ENCODE measurements at places on chromosomes 16 and 17.

- no peak for DNase-seq
Observed at GRCh38 chr16:4529085-4530060, 9.2 kb downstream of the CDIP1 start.

DNA sequence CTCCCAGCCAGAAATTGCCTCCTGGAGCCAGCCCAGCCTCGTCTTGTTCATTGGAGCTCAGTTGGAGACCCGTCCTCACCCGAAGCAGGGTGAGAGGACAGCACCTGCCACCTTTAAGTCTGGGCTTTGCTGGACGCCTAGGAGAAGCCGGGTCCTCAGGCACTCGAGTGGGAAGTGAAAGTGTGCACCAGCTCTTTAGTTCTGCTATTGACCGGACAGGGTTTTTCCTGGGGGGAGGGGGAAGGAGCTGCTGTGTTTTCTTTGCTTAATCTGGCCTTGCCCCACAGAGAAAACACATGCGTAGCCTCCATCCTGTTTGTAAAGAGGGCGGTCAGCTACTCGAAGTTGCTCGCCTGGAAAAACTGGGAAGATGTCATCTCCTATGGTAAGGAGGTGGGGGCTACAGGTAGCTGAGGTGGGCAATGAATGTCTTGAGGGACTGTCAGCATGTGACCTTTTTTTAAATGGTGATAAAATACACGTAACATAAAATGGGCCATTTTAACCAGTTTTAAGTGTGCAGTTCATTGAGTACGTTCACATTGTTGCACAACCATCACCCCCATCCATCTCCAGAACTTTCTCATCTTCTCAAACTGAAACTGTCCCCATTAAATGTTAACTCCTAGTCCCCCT lies 34.4 kb downstream of the CMIP start:
- no peak for DNase-seq

- no peak for DNase-seq
Observed at GRCh38 chr16:87149051-87149450, 168.1 kb downstream of the C16orf95 start.

DNA sequence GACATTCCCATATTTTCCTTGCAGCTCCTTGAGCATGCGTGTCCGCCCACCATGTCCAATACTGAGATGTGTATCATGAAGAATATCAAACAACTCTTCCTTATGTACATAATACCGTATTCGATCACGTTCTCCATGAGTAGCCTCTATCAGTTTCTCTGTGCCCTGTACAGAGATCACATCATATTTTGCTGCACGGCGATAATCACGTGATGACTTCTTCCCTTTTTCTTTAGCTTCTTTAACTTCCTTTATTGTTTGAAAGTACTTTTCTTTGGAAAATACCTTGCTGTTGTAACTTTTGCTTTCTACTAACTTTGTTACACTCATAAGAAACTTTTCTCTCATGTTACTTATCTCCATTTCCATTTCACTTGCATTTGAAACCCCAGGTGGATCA lies 6.6 kb downstream of the KRABD2 start:
- no peak for DNase-seq

- DNase-seq = no peak
Observed at GRCh38 chr16:25916037-25916436, 224.3 kb downstream of the HS3ST4 start.

DNA sequence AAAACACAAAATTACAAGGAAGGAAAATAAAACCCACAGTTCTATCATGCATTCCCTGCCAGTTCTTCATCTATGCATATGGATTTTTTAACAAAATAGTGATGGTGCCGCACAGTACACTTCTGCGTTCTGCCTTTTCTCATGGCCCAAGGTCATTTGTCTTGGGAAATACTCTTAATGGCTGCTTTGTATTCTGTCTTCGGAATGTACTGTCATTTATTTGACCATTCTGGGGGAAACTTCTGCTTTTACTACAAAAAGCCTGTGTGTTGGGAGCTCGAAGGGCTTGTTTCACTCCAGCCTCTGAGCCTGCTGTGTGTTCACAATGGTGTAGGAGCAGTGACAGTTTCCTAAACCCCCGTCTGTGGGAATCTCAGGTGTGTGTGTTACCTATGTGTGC lies 82.8 kb upstream of the SEC14L1 start:
- DNase-seq = no peak
